ENCODE measurements at places on chromosomes 2 and 18. TPM values are rescaled to one million over a fixed set of nuclear protein-coding genes. Genes with fewer than 3 reads are reported as not detected.

Gene TPO
- total RNA-seq, result not detected

Gene LINC00305
- not detected for total RNA-seq

Gene CPO
- not detected for total RNA-seq

Gene RAB17
- total RNA-seq, result 0.69 TPM

Gene IFT172
- total RNA-seq, result 13.2 TPM

Gene UGP2
- total RNA-seq, result 81.4 TPM

Gene NAB1
- 24.8 TPM for total RNA-seq

Gene B4GALT6
- total RNA-seq, result 1.7 TPM

Gene GFPT1
- total RNA-seq, result 37.8 TPM

Gene B3GNT7
- total RNA-seq, result not detected

Gene ICOS
- total RNA-seq, result 55.0 TPM

Gene GRB14
- not detected for total RNA-seq

Gene MAP3K19
- total RNA-seq, result not detected

Data from activated CD8-positive, alpha-beta T cell treated with anti-CD3 and anti-CD28 coated beads for 36 hours (primary cell).